LHCN-M2 (cell line): ENCODE measurements at places on chromosomes 1 and 21. TPM values are rescaled to one million over a fixed set of nuclear protein-coding genes. Genes with fewer than 3 reads are reported as not detected.

TMPRSS2 gene
- not detected in 2 replicates for total RNA-seq

DNA sequence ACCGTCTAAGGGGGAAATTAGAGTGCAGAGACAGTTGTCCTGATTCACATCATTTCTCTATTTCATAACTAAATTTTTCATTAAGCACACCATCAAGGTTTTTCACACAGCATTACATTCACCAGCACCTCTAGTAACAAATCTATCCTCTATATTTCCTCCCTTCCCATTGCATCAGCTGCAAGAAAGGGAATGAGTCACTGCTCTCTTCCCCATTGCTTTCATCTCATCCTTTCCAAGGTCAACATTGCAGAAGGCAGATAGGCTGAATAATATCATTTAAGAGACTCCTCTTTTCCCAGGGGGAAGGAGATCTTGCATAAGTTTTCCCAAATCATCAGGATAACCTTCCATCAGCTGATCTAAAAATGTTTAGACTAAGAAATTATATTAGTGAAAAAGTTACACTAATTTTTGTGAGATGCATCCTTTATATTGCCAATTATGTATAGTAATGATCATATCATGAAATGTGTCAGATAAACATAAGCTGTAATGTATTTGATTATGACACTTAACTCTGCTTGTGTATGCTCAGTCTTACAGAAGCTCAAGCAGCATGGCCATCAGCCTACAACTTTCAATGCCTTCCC is 4.3 kb downstream of the INTS7 start:
- DNase-seq: peak; percentile 88

OR2T2 gene
- total RNA-seq: not detected in 2 replicates

GRCh38 chr1:183957216-183957830 is 80.2 kb downstream of the COLGALT2 start:
- DNase-seq: no peak

DNA sequence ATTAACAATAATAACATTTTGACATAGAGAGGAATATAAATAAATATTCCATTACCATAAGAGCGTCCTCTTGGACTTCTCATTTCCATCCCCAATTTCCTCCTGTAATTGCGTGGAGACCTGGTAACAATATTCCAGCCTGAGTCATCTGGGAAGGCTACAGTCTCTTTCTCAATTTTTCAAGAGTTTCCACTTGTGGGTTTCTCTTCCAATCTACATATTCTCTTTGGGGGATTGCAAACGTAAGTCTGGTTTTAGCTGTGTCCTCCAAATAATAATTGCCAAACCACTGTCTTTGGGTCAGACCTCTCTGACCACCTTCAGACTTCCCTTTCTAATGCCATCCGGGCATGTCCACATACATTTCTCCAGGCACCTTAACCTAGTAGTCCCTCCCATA is 124.5 kb upstream of the USP24 start:
- no peak for DNase-seq

OR2M7 gene
- not detected in 2 replicates for total RNA-seq

NPHS2 gene
- not detected in 2 replicates for total RNA-seq

GRCh38 chr1:2441746-2442145 is 29.4 kb upstream of the PEX10 start:
- no peak for DNase-seq

KRTAP19-1 gene
- total RNA-seq: not detected in 2 replicates

RXRG gene
- total RNA-seq: not detected in 2 replicates

FBXO28 gene
- total RNA-seq: 38.0 and 48.0 TPM in 2 replicates

PSEN2 gene
- 24.2 and 28.0 TPM in 2 replicates for total RNA-seq

DNA sequence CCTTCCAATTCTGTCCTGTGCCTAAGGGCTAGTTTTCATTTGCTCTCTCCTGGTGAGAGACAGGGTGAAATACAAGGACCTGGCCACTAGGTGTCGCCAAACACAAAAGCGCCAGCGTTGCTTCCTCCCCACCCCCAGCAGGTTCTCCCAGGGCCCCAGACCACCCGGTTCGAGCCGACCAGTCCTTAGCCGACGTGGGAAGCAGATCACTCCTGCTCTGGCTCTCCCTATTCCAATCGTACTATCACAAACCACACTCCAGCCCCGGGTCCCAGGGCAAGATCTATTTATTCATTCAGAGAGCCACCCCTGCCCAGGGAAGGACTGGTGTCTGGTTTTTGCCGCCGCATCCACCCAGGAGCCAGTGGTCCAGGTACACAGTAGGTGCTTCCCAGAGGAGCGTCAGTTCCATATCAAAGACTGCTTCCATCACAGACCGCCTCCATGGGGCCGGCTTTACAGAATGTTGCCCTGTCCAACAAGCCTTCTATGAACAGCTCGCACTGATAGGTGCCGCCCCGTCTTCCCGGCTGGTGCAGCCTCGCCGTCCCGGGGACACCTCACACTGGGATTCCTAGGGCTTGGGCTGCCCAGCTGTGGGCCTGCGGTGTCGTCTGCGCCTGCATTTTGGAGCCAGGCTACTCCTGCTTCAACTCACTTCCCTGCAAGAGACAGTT is 35.0 kb downstream of the CTNNBIP1 start:
- peak; percentile 58 for DNase-seq

AADACL3 gene
- not detected in 2 replicates for total RNA-seq

DNA sequence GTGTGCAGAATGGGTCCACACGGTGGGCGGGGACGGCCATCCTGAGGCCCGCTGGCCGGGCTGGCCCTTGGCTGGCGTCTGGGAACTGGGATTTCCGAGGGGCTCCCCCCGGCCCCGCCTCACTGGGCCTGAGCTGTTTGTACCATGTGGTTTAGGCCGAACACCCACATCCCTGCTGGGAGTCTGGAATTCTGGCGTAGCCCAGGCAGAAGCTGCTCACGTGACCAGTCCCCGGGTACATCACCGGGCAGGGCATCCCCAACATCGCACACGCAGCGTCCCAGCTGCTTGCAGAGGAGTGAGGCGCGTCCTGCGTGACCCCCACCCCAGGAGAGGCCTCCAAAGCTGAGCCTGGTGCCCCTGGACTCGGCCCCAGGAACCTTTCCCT is 2.1 kb downstream of the KRTAP10-7 start:
- no peak for DNase-seq

DNA sequence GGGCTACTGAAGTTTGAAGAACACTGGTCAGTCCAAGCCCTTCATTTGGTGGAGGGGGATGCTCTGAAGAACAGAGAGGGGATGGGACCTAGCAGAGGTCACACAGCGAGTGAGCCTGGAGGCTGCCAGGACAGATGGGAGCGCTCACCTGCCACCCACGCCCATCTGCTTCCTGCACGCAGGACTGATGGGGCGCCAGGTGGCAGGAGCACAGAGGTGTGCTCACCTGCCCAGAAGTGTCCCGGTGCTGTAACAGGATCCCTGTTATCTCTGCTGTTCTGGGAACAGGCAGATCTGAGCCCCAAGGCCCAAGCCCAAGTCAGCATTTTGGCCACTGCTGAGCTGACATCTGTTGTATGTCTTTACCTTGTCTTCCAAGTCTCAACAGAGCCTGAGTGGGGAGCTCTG is 40.5 kb downstream of the EPHB2 start:
- no peak for DNase-seq

DNA sequence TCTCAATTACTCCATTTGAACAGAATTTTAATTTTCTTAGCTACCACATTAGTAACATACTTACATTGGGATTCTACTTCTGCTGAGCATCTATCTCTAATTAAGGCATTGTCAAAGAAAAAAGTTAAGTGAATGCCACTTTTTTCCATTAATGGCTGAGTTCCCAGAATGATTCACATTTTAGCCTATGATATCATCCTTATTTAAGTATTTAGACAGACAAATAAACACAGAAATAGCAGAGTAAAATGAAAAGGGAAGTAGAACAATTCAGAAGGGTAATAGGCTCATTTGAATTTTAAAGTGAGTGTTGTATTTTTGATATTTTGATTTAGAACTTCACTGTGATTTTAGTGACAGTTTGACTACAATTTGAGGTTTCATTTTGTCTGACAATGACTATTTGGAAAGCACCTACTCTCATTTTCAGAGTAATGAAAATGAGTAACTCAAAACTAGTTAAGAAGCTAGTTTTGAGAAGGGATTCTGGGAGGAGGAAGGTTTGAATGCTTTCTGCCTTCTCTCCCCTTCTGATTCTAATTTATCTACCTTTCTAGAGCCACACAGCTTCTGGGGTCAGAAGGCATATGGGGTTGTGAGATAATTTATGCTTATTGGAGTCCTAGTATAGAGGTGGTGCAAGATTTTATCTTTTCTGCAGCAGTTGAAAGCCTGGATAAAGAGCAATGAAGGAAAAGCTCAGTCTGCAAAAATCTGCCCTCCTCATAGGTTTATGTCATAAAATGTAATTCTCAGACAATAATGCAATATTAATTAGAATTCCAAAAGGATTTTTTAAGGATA is 15.5 kb downstream of the LYPLAL1 start:
- peak; percentile 44 for DNase-seq

DNA sequence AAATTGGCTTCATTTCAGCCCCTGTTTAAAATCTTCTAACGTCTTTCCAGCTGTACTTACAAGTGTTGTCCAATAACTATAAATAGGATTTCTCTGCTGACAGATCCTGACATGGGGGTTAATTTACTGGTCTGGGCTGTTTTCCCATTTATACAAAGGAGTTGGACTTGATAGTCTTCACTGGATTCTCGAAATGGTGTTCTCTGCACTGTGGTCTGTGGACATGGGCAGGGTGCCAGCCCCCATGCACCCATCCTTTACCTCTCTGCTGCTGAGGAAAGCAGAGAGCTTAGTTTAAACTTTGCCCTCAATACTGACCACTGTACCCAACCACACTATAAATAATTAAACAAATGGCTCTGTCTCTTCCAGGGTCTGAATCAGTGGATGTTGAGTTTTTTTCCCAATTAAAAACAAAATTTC is 5.2 kb downstream of the DIO1 start:
- peak; percentile 56 for DNase-seq

- no peak for DNase-seq
Observed at GRCh38 chr1:219697682-219698081, 84.8 kb upstream of the ZC3H11B start.

- no peak for DNase-seq
Observed at GRCh38 chr1:63906047-63906704, 132.4 kb downstream of the ROR1 start.

GLMN gene
- 16.3 and 20.8 TPM in 2 replicates for total RNA-seq

- no peak for DNase-seq
Observed at GRCh38 chr1:238257018-238257621, 366.4 kb upstream of the ZP4 start.
